ENCODE measurements at places on chromosomes 1 and 21.

DNA sequence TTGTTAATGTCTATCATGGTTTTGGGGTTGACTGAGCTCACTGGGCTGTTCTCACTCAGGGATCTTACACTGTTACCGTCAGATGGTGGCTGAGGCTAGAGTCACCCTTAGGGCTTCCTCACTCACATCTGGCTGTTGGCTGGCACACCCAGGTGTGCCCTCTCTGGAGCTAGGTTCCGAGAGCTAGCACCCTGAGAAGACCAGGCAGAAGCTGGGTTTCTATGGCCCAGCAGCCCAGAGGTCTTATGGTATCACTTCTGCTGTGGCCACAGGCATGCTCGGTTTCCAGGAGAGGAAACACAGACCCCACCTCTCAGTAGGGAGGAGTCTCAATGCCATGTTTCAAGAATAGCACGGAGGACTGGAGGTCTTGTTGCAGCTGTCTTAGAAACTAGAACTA, 20.7 kb upstream of the KIF1B start:
- no peak for DNase-seq

GRCh38 chr1:157135646-157136045, 2.5 kb downstream of the ETV3 start:
- DNase-seq: no peak

DNA sequence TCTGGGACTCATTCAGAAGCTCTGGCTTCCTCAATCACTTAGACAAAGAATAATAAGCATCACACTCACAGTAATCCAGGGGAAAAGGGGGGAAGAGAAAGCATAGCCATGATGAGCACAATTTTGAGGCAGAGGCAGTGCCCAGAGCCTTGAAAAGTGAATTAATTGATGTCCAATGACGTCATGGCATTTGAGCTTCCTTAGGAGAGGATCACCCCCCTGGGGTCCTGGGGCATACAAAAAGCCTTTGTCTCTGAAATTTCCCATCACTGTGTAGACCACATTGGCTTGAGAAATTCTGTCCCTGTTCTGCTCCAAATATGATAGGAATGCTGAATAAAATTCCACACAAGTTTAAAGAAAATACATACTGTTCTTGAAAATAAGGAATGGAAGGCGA, 84.3 kb upstream of the COA6 start:
- DNase-seq: no peak

DNA sequence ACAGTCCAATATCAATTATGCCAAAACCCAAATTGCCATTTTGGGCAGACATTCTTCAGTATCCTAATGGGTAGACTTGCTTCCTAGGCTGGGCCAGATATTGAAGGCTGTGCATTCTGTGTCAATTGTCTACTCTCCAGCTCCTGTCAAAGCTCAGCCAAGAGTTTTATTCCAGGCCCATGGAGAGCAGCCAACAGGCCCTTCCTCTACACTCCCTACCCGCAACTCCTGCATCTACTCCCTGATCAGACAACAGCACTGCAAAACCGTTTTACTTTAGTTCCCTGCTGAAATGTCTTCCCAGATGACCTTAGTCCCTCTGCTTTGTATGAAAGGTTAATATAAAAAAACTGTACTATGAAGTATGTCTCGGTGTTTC, 6.6 kb upstream of the ADORA3 start:
- DNase-seq: no peak

DNA sequence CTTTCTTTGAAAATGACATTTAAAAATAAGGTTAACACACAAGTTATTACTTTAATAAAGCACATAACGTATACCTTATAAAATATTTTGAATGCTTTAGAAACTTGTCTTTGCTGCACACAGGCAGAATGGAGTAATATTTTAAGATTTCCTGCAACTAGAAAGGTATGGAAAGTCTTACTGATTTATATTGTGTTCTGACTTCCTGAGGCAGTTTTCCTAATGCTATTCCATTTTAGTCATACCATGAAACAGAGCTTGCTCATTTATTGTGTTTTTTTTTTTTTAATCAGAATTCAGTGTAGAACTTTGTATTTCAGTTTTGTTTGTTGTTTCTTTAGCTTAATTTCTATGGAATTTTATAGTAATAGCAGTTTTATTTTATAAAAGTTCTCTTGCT, 60.9 kb upstream of the S1PR1 start:
- no peak for DNase-seq

GRCh38 chr1:6401673-6402072, 8.1 kb upstream of the ACOT7 start:
- no peak for DNase-seq

DNA sequence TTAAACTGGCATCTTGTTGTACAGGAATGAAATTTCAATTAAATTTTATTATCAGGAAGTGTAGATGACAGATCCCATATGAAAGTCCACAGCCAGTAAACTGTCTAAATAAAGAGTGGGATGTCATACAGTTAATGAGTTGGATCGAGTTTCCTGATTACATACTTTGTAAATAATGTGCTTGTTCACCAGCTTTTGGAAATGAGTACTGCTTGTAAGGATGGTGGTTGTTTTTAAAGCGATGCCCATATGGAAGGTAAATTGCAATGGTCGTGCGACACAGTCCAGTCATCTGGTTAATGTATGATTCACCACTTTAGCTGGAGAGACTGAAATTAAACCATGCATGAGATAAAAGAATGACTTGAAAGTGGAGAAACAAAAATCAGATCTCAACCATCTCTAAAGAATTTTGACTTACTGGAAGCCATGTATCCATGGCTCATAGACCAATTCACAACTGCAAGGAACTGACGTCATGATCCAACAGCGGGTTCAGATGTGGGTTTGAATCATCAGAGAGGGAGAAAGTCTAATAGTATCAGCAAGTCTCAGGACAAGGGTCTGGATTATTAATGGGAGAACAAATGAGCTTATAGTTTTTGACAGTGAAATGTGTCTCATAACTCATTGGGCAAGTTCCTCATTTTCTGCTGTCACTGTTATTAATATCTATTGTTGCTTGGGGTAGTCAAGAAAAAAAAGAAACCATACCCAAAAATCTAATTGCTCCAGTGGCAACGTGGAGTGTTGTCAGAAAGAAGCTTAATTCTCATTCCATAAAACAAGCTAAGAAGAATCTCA, 49.0 kb downstream of the MAP10 start:
- no peak for DNase-seq
